ENCODE measurements at places on chromosomes 3 and 15.

DNA sequence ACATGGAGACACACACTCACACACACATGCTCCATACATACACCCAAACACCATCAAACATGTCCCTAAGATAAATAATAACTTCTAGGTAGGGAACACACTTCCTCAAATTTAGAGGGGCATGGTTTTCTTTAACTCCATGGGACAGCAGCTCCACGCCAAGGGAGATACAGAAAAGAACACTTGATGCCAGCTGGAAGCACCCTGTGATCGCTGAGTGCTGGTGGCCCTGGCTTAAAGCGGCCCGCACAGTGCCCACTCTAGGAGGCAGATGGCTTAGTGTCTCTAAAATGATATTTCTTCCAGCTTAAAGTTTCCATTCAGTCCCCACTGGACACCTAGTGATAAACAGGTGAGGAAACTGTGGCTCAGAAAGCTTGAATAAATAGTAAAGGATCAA lies 232.9 kb downstream of the UACA start:
- DNase-seq: no peak

GRCh38 chr15:69145694-69146492 lies 14.5 kb upstream of the GLCE start:
- DNase-seq: peak; percentile 63

GRCh38 chr3:52047295-52047960 lies 8.9 kb downstream of the DUSP7 start:
- DNase-seq: no peak

DNA sequence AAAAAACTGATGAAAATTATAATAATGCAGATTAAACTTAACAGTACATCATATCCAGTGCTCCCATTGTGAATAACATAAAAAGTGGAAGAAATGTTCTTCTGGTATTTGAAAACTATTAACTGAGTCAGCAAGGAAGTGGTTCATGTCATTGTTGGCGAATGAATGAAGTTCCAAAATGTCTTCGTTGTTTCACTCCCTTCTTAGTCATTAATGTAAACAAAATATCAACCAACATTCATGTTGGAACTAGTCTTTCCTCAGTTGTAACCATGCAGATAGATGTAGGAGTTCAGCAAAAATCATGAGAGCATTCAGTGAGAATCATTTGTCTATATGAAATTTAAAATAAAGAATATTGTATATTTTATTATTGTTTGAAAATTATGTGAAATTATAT lies 44.1 kb upstream of the ICE2 start:
- no peak for DNase-seq

- DNase-seq: peak; percentile 11
Measured at GRCh38 chr15:51024735-51025453, 69.8 kb downstream of the TNFAIP8L3 start.

DNA sequence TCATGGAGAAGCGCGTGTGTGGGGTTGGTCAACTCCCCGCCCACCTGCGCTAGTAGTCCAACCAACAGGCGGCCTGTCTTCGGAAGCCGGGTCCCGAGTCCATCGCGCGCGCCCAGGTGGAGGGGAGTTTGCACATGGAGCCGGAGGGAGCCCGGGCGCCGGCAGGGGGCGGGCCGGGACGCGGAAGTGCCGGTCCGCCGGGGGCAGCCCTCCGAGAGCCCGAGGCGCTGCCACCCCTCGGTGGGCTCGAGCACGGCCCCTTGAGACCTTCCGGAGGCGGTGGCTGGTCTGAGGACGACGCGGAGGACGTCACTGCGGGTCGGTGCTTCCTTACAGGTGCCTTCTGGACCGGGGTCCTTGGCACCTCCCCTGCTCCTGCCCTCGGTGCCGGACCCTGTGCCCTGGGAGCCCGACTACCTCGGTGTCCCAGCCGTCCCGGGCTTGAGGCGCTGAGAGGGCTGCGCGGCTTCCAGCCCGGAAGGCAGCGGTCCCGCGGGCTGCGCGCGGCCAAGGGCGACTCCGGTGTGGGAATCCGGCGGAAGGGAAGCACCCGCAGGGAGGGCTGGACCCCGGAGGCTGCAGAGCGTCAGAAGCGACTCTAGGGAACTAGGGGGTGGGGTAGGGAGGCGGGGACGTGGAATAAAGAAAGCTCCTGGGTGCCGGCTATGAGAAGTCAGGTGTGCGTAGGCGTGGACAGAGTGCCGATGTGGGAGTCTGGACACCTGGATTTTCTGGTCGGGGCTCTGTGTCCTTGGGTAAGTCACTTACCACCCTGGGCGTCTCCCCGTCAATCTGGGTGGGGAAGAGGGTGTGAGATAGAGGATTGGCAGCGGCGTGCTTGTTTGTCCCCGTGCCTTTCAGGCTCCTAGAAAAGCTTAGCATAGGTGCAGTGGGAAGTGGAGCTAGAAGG lies 212.3 kb downstream of the FGF12 start:
- peak; percentile 58 for DNase-seq

- DNase-seq: no peak
Measured at GRCh38 chr15:82942691-82943090, 9.8 kb downstream of the HOMER2 start.

GRCh38 chr3:17342119-17342518 lies 400.3 kb downstream of the TBC1D5 start:
- no peak for DNase-seq

DNA sequence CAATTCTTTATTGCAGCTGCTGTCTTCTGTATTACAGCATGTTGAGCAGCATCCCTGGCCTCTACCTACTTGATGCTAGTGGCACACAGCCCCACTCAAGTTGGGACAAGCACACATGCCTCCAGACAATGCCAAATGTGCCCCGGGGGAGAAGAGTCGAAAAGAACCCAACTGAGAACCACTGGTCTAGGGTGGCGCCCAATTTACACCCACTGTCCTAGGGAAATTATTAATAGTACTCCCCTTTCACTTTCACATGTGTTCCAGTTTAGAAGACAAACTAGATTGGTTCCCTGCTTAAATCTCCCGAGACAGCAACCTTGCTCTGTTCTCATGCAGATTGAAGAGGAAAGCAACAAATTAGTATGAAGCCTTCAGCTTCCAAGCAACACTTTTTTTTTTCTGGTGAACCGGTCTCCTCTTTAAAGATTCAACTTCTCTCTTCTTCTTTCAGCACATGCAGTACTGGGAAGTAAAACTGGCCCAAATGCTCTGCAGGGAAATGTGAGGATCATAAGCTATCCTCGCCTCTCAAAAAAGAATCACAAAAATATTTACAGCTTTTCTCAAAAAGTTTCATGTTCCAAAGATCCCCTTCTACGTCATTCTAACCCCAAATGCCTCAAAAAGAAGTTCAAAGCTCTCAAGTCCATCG lies 823.9 kb upstream of the CFAP20DC start:
- no peak for DNase-seq

GRCh38 chr3:43142472-43142871 lies 36.6 kb upstream of the POMGNT2 start:
- no peak for DNase-seq

GRCh38 chr3:129503471-129504291 lies 24.8 kb upstream of the RHO start:
- DNase-seq: peak; percentile 45

GRCh38 chr15:91338766-91339165 lies 238.7 kb downstream of the SV2B start:
- peak; percentile 83 for DNase-seq

GRCh38 chr3:100553618-100554372 lies 55.6 kb upstream of the ADGRG7 start:
- DNase-seq: no peak

DNA sequence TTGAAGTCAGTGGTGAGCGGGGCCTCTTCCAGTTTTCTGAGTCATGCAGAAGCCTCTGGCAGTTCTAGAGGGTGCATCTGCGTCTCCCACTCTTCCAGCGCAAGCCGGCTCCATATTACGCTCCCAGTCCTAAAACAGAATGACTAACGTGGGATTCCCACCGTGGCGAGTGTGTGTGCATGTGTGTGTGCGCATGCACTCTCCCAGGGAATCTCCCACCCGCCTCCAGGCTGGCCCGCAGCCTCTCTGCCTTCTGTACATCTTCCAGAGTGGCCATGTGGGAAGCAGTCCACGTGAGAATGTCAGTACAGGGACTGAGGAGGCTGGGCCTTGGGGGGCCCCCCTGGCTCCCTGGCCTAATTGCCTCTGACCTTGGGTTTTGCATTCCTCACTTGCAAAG lies 87.7 kb downstream of the LSM3 start:
- DNase-seq: no peak

DNA sequence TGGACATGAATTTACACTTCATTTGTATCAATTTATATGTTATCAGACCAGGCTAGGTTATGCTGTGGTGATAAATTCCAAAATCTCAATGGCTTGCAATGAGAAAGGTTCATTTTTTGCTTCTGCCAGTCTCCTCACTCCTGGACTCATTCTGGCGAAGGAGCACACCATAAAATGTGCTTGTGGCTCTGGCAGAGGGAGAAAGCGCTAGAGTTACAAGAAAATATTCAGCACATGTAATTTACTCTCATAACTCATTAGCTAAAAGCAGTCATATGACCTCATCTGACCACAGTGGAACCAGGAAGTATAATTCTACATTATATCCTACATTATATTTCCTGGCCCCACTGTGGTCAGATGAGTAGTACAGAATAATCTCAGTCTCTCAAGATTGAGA lies 193.8 kb downstream of the BCHE start:
- no peak for DNase-seq

DNA sequence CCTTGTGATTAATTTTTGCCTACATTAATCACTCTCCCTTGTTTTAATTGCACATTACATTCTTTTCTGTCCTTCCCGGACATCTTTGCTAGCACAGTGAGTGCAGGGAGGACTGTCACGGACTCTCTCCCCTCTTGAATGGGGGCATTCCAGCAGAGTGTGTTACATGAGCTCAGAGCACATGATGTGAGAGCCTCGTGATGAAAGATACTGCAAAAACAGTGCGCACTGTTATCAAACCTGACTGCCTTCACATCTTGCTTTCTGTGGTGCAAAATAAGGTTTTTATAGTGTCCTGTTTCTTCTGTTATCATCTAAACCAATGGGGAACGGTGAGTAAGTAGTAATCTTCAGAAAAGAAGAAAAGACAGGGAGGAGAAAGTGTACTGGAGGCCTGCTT lies 167.5 kb downstream of the PGPEP1L start:
- DNase-seq: no peak

- DNase-seq: no peak
Measured at GRCh38 chr3:106570426-106570825, 701.6 kb upstream of the CBLB start.

DNA sequence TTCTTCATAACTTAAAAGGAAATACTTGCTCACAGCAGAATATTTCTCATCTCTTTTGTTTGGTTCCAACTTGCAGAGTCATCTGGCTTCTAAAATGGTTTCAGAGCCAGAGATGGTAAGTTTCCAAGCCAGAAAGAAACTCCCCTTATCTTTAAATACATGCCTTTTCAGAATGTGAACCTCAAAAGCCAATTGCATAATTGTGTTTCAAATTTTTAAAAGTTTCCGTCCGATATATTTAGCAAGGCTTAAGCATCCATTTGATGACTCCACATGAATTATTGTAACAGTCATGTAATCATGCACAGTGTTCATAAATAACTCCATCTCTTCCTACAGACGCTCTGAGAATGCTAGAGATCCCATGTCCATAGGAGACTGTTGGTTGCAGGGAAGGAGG lies 40.6 kb upstream of the C3orf80 start:
- no peak for DNase-seq

GRCh38 chr3:168585544-168585943 lies 489.8 kb upstream of the GOLIM4 start:
- no peak for DNase-seq

GRCh38 chr3:9914559-9915253 lies 2.2 kb upstream of the IL17RC start:
- no peak for DNase-seq

GRCh38 chr15:79003896-79004295 lies 59.0 kb upstream of the CTSH start:
- no peak for DNase-seq

DNA sequence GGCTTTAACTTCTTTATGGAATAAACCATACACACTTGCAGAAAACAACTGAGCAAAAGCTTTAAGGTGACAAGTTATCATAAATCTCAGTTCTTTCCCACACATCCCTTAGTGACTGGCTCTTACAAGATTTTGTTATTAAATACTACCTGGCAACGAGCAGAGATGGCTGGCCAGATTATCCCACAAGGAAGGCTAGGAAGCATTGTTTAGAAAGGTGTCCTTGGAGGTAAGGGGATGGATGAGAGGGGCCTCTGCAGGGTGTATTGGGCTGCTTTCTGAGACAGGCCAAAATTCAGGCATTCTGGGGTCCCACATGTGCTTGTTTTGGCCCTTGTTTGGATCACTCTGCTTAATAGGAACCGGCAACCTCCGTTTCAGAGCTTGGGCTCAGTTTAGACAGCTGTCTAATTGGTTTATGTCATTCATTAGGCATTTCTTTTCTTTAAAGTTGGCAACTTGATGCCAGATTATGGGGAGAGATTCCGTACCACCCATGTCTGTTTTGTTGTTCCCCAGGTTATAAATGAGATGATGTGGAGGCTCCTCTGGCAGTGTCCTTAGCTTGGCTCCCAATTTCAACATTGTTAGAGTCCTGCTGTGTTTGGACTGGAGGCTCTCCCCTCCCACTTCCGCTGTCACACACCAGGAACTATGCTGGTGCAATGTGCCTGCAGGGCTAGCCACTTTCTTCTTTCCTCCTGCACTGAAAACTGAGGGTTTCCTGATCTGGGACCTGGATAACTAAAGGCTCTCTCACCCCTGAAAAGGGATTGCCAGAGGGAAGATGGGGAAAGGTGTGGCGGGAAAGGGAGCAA lies 121.1 kb downstream of the TPRG1 start:
- DNase-seq: peak; percentile 62

GRCh38 chr15:36797128-36797527 lies 217.7 kb downstream of the CDIN1 start:
- no peak for DNase-seq

DNA sequence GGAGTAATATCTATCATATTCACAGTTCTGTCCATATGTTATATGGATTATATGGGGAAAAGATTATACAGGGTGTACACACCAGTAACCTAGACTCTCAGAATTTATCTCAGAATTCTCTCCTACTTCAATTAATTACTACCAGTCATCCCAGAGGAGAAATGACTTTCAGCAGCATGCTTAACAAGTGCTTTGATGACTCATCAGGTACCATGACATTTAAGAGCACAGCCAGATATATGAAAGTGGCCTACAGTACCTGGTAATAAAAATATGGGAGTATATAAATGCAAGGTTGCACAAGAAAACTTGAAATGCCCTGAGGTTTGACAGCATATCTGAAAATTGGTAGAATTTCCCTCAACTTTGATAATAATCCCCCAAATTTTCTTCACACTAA lies 1273.0 kb downstream of the OTOL1 start:
- DNase-seq: no peak

Data from eye (tissue), 1 donor.